ENCODE measurements at places on chromosomes 3 and 15.

- DNase-seq = no peak
Measured at GRCh38 chr3:107880702-107881101, 210.1 kb downstream of the CD47 start.

DNA sequence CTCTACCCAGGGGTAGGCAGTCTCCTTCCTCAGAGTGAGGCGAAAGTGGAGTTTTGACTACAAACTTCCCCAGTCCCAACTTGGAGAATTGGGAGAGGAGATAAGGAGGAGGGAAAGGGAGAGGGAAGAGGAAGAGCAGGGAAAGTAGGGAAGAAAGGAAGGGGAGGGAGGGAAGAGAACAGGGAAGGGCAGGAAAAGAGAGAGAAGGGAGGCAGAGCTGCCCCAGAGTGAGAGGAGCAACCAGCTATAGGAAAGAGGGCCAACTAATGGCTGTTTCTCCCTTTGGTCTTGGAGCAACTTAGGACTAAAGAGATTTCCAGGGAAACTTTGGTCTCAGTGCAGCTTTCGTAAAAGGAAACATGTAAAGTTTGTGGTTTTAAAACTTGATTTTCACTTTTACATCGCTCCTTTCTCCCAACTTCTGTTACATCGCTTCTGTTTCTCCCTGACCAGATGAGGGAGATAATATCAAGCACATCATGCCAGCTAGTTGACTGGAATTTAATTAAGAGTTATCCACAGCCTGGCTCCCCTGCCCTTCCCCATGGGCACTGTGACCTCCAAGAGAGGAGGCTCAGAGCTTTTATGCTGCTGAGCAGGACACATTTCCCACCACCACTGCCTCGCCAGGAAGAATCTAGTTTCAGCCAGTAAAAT, 1.4 kb downstream of the CA12 start:
- no peak for DNase-seq

DNA sequence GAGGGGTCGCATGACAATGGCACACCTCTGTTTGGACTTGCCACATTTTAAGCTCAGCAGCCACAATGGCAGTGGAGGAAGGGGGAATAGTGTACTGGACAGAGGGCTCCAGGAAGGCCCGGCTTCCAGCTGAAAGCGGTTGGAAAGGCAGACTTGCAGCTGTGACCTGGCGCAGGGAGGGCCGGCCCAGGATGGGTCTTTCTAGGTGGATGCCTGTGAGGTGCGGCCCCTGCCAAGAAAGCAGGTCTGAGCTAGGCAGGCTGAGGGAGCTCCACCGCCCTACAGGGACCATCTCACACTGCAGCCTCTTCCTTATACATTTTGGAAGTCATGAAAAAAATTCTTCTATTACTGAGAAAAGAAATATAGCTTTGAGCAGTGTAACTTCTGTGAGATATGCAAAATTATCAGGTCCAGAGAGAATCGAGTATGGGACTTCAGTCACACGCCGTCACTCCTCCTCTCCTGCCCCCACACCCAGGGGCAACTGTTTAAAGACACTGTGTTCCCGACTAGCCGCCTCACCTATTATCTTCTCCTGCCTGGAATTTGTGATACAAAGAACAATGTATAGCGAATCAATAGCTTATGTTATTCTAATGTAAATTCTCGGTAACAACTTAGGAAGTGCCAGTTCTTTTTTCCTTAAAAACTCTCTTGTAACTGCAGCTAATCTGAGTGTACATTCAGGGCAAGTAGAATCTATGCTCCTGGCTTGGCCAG, 331.0 kb downstream of the OCA2 start:
- DNase-seq = no peak

DNA sequence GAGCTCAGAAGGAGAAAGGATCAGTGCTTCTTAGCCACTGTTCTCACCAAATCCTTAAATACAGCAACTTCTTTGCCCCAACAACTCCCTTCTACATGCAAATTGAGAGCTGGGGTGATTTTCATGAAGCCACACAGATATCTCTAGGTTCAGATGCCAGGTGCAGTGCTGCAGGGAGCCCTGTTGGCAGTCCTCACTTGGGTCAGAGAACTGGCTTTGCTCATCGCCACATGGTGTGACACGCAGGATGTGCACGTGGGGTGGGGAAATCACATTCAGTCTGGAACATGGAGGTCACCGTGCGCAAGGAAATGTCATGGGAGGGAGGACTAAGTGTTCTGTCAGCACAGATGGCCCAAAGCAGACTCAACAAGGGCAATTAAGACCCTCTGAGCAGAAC, 103.8 kb downstream of the WDR76 start:
- no peak for DNase-seq

GRCh38 chr3:16318176-16318575, 53.2 kb downstream of the OXNAD1 start:
- DNase-seq = no peak

DNA sequence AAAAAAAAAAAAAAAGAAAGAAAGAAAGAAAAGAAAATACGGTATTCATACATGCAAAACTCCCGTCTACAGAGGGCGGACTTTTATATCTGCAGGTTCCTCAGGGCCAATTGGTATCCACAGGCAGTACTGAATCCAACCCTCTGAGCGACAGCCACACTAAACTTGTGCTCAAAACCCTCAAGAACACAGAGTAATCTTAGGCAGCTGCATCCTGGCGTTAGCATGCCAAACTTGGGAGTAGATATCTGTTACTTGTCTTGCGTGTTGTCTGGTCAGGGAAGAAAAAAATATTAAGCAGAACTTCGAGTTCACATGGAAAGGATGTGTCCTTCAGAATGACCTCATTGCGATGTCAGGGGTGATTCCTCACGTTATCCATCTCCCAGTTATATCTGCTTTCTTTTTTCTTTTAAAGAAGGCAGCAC, 12.8 kb downstream of the SNAP23 start:
- peak; percentile 11 for DNase-seq

DNA sequence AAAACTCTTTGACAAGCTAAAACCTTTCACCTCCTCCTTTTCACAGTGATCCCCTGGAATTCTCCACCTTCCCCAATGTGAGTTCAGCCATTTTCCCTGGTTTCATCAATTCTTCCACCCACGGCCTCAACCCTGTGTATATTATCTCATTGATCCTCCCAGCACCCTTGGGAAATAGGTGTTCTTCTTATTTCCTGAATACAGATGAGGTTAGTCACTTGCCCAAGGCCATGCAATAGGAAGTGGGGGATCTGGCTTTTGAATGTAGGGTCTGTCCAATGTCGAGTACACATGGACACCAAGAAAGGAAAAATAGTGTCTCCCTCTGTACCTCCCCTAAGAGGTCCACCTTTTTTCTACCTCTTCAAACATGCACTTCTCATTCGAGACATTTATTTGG, 262.8 kb upstream of the ST8SIA2 start:
- no peak for DNase-seq

GRCh38 chr3:172856795-172857742, 106.5 kb downstream of the ECT2 start:
- DNase-seq = peak; percentile 13

DNA sequence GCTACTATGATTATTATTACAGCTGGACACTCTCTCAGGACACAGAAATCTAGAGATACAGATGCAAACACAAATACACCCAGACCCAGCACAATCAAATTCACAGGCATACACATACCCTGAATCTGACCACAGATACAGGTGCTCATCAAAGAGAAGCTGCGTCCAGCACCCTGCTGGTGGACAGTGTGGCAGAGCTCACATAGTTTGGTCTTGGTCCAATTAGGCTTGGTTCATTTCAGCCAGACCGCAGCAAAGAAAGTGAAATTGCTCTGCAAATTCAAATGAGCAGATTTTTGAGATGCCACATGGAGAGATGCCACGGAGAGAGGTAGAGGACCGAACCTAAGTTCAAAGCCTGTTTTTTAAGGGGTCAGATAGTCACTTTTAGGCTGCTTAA, 55.6 kb downstream of the ANAPC13 start:
- no peak for DNase-seq

- DNase-seq = no peak
Measured at GRCh38 chr15:92624401-92624991, 31.1 kb downstream of the FAM174B start.

DNA sequence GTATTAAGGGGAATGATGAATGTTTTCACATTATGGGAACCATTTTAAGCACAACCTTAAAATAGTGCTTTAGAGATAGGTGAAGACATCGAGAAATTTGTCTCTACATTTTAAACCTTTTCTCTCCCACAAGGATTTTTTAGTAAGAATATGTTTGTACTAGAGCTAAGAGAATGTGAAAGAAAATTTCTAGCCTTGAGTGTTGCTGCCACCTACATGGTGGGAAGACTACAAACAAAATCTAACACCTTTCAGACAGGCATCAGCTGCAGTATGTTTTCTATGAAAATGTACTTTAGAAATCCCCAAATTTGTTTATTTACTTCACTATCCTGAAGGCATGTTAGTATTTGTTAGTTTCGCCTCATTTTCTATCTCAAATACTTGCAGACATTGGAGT, 247.4 kb downstream of the WDR72 start:
- no peak for DNase-seq

DNA sequence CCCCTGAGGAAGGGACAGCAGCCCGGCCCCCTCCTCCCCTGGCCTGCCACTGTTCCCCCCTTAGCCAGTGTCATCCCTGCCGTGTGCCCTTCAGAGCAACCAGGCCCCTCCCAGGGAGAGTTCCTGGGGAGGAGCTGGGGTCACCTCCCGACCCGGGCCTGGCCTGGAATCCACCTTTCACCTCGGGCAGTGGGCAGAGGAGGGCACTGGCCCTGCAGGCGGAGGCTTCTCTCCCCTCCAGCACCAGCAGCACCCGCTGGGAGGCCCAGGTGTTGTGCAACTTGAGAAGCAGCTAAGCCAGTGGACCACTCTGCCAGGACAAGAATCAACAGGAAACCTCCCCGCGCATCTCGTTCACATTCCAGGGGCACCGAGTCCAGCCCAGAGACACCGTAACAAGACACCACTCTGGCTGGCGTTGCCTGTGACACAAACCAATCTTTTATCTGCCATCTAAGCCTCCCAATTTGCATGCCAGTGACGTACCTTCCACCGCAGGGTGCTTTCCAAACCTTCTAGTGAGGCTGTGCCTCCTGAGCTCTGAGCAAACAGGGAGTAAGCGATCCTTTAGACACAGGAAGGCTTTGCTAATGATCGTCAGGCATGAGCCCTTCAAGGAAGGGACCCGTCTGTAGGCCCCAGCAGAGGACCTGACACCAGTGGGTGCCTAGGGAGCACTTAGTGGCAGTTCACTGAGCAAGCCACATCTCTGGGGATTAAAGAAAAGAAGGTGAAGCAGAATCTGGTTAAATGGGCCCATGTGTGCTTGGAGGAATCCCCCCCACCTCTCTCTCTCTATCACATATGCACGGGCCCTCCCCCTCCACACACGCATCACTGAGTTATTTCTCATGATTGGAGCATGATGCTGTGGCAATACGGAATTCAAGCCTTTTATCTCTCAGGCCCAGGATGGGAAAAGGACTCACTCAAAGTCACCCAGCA, 98.9 kb upstream of the TLE3 start:
- DNase-seq = peak; percentile 44

GRCh38 chr3:40741729-40742128, 217.0 kb downstream of the ZNF621 start:
- DNase-seq = peak; percentile 10

GRCh38 chr15:69067296-69067695, 52.8 kb downstream of the NOX5 start:
- DNase-seq = no peak

DNA sequence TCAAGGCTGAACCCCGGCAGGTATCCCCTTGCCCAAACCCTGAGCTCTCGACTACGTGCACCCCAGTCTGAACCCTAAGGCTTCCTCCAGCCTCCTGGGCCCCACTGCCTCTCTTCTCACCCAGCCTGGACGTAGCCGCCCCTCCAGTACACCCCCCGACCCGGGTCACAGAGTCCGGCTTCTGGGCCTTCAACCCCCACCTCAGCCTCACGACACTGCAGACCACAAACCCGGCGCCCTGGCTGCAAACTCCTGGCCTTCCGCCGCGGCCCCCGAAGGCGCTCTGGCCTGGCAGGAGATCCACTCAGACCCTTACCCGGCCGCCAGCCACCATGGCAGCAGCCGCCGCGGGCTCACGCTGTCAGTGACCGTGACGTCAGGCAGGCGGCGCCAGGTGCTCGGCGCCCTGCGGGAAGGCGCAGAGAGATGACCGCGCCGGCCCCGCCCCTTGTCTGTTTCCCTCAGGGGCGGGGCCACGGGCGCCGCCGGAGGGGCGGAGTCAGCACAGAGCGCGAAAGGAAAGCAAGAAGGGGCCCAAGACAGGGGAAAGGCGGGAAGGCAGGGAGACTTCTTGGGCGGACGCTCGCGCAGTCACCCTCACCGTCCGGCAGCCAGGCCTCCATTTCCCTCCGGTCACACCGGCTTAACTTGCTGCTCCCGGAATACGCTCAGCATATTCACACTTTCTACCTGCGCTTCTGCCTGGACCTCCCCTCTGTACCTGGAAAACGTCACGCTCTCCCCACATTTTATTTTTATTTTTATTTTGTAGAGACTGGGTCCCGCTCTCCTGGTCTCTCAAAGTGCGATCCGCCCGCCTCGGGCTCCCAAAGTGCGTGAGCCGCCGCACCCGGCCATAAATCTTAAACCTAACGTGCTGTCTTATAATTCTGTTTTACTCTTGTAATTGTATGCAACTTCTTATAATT, at the start of gene RMDN3:
Gene RMDN3, minus strand, starts transcription at position 372 of the 929 bp plus-strand sequence. CDS start 471 bp downstream, outside the sequence.
- DNase-seq = peak; percentile 95

DNA sequence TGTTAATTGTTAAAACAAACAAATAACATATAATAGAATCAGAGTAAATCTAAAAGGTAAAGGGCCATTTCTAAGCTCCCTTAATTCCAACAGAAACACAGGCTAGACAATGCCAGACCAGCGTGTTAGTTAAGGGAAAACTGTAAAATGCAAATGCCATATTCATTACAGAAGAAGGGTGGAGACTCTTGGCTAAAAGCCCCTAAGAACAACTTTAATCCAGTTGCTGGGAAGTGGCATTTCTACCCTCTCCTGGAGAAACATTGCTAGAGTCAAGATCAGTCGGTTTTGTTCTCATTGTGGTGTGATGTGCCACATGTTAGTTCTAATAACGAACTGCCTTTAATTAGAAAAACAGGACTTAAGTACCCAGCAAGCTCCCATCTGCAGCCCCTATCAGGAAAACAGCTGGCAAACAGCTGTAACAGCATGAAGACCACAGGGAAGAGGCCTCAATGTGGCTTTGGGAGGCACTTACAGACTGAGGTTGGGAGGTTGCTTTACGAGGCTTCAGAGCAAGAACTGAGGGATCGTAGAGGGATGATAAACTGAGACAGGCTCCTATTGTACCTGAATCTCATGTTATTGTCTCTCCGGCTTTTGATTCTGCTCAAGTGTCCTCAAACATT, 1134.8 kb downstream of the ROBO1 start:
- no peak for DNase-seq

DNA sequence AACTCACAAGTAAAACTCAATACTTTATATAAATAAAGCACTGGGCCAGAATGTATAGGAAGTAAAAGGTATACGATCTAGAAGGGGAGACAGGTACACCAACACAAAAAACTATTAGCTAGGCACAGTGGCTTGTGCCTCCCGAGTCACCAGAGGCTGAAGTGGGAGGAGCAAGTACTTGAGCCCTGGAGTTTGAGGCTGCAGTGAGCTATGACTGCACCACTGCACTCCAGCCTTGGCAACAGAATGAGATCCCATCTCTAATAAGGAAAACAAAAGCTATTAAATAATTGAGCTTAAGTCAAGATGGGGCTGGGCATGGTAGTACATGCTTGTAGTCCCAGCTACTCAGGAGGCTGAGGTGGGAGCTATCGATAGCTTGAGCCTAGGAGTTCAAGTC, 17.0 kb downstream of the PIK3CB start:
- DNase-seq = no peak

GRCh38 chr15:47095833-47096232, 621.5 kb upstream of the SEMA6D start:
- DNase-seq = no peak

GRCh38 chr3:157794771-157795170, 291.6 kb upstream of the VEPH1 start:
- peak; percentile 60 for DNase-seq
